ENCODE measurements at places on chromosomes 13 and 19.

DNA sequence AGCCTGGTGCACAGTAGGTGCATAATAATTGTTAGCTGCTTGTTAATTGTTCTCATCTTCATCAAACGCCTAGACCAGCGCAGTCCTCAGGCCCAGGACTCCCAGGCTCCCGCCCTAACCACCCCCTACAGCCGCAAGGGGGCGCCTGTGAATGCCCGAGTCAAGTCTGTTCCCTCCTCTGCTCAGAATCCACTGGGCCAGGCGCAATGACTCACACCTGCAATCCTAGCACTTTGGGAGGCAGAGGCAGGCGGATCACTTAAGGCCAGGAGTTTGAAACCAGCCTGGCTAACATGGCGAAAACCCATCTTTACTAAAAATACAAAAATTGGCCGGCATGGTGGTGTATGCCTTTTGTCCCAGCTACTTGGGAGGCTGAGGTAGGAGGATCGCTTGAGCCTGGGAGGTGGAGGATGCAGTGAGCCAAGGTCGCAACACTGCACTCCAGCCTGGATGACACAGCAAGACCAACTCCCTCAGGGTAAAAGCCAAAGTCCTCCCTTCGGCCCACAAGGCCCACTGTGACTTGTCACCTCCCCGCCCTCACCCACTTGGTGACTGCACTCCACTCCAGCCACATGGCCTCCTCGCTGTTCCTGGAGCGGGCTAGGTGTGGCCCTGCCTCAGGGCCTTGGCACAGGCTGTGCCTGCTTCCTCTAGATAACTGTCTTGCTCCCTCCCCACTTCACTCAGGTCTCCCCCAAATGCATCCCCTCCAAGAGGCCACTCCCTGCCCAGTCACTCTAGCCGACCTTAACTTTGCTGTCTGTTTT is 9.1 kb downstream of the ZNF653 start:
- DNase-seq: peak; percentile 88

- DNase-seq: no peak
Measured at GRCh38 chr13:75467040-75467728, 14.8 kb downstream of the TBC1D4 start.

GRCh38 chr19:54021363-54021762 is 29.9 kb downstream of the CACNG6 start:
- DNase-seq: no peak

DNA sequence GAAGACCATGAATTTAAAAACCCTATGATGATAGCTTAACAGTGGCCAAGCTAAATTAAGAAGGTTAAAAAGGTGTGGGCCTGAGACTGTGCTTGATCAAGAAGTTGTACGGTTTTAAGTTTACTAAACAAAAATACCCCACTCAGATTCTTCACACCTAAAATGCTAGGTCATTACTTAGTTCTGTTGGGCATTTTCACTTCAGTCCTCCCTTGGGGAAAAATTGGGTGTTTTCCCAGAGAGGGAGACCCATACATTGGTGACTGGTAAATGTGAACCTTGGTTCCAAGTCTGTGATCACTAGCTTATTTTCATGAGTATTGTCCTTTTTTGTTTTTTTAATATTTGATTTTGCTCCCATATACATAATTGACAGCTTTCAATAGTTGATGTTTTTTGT is 44.4 kb downstream of the MTUS2 start:
- DNase-seq: no peak
